ENCODE measurements at places on chromosomes 2 and 18.
A peak's percentile ranks its signal among the peaks of the same experiment; 100 is the strongest.

DNA sequence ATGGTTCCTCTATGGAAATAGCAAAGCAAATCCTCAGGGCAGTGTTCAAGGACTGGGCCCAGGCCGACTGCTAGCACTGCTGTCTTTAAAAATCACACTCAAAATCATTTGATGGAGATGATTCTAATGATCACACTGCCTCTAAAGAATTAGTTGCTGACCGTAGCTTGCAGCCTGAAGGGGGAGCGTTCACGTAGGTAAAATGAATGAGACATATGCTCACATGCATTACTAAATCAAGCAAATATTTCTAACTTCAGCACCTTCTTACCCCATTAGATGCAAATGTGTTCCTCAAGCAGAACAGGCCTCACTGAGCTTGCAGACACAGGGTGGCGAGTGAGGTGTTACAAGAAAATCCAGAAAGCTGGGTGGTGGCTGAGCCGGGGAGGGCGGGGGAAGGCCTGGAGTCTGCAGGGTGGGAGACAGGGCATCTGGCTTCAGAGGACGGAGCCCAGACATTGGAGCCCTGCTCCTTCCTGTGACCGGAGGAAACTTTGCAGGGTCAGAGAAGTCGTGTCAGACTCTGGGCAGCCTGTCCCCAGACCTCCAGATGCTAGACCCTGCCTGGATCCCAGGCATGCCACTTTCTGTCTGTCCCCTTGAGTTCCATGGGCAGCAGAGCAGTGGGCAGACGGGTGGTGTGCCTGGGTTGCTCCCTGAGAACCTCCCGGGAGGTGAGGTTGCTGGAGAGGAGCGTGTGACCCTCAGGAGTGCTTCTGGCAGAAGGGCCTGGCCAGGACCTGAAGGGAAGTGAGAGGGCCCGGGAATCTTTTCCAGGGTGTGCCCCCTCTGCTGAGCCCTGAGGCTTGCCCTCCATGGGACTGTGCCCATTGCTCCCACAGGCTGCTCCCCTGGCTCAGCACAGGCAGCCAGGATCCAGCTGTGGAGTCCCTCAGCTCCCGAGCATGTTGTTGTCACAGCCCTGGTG, 7.1 kb upstream of the NPPC start:
- no peak for DNase-seq

DNA sequence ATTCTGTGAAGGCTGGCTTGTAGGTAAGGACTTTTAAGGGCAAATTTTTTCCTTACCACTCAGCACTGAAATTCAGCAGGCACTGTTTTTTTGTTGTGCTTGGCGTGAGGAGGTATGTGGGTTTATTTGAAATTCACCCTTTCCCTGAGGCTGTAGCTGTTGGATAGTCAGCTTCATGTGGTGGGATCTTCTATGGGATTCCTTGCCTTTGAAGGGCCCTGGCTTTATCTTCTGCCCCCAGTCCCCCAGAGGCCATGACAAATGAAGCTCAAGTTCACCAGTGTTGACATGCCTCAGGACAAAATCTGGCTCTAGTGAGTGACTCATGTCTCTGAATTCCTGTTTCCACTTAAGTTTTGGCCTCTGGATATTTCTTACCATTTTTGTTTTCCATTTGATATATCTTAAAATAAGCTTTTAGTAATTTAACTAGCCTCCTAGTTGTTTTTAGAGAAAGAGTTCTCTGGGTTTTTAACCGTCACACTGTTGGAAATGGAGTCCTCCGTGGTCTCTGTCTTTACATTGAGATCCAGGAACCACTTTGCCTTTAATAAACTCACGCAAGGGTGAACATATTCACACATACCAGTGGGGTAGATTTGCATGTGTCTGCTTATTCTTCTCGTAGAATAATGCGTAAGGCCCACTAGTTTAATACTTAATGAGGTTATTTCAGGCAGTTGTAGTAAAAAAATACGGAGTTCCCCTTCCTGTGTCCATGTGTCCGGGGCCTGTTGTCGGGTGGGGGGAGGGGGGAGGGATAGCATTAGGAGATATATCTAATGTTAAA, 211.1 kb upstream of the FAM98A start:
- no peak for DNase-seq

DNA sequence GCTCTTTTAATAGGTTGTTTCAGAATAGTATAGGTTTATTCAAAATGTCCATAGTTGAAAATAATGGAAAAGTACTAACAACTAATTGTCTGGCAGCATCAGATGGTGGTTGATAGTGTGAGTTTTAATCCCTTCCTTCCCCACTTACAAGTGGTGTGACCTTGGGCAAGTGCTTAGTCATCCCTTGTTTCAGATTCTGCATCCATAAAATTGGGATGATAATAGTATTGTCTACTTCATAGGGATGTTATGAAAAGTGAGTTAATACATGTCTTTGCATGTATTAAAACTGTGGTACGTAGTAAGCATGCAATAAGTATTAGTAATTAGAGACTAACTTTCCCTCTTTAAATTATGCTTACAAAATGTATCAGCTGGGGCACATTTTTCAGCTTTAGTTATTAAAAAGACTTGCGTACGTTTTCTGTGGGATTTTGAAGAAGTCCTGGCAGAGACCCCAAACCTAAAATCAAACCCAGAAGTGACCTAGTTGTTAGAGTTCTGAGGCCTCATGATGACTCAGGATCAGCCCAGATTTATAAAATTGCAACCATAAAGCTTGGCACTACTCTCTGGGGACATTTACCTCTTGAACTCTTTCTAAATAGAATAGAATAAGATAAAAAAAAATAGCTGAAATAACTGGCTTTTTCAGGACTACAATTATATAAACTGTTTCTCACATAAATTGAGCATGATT, 8.6 kb downstream of the ITGA4 start:
- no peak for DNase-seq

DNA sequence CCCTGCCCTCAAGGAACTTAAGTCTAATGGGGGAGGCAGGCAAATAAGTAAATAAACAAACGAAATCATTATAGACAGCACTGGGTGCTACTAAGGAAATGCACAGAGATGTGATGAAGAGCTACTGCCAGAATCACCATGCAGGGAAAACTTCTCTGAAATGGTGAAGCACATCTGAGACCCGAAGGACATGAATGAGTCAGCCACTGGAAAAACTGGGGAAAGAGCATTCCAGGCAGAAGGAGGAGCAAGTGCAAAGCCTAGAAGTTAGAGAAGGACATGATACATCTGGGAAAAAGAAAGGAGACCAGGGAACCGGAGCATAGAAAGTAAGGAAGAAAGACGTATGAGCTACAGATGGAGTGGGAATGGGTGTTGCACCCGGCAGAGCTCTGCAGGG, 56.8 kb downstream of the TGFA start:
- DNase-seq = no peak

DNA sequence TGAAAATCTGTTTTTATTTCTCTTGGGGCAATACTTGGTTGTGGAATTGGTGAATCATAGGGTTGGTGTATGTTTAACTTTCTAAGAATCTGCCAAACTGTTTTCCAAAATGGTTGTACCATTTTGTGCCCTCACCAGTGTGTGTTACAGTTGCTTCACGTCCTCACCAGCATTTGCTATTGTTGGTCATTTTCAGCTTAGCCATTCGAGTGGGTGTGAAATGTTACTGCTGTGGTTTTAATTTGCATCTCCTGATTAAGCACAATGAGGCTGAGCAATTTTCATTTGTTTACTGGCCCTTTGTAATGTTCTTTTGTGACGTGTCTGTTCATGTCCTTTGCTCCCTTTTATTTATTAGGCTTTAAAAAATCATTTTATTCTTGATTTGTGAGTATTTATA, 49.7 kb downstream of the FOSL2 start:
- no peak for DNase-seq

DNA sequence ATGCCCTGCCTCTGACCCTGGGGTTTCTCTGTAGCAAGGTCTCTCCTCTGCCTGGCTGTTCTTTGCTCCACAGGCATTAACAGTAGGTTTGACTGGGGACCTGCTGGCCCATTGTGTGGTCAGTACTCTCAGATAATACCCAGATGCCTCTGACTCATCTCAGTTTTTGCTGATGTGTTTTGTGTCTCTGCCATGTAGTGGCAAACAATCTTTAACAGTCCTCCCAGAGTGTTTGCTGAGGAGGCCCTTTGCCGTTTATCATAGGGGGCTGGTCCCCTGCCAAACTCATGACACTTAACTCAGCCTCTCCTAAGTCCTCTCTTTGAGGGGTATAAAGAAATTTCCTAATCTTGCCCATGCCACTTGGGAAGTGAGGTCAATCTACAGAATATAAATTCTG, 793.7 kb upstream of the FANCL start:
- no peak for DNase-seq

GRCh38 chr2:121666042-121666441, 16.8 kb upstream of the CLASP1 start:
- no peak for DNase-seq

DNA sequence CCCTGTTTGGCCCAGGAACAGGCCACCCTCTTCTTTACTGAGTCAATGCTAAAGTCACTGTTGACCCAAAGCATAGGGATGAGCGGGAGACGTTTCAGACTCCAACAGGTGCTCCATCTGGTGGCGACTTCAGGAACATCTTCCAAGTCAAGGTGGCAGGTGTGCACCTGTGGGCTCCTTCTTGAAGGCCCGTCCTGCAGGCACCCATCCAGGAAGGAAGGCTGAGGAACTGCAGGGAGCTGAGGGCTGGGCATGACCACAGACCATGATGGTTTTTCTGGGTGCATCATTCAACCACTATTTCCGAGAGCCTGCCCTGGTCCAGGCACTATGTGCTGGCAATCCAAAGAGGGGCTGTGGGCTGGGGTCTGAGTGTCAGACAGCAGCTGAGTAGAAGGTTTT, 142.8 kb downstream of the NDUFA10 start:
- peak; percentile 15 for DNase-seq

DNA sequence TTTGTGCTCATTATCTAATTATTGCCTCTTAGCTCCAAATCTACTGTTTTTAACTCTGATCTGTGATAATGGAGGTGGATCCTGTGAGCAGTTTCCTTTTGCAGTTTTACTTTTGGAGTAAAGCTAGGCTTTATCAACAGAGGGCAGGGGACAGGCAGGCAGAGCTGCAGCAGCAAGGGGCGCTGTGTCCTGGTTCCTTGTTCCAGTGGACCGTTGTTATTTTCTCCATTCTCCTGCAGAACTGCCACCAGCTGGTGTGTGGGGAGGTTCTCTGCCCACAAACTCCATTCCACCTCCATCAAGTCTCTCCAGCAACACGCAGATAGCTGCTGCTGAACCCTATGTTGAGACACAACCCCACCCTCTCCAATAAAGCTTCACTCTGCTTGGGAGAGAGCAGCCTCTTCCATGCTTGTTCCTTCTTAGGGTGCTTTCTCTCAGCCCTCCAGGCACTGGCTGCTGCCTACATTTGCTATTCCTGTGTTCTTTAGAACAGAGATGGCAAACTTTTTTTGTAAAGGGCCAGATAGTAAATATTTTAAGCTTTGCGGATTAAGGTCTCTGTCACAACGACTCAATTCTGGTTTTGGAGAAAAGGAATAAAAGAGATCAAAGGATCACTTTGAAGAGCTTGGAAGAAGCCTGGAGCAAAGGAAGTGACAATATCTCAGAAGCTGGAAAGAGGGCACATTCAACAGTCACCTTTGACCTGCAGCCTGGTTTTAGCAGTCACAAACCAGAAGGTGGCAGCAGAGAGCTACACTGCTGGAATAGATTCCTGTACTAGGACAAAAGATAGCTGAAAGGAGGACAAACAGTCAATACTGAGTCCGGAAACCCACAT, 208.8 kb downstream of the CCDC178 start:
- DNase-seq = no peak

GRCh38 chr2:195513119-195513518, 143.9 kb upstream of the SLC39A10 start:
- no peak for DNase-seq

- no peak for DNase-seq
Observed at GRCh38 chr2:221267773-221268425, 304.2 kb downstream of the EPHA4 start.

DNA sequence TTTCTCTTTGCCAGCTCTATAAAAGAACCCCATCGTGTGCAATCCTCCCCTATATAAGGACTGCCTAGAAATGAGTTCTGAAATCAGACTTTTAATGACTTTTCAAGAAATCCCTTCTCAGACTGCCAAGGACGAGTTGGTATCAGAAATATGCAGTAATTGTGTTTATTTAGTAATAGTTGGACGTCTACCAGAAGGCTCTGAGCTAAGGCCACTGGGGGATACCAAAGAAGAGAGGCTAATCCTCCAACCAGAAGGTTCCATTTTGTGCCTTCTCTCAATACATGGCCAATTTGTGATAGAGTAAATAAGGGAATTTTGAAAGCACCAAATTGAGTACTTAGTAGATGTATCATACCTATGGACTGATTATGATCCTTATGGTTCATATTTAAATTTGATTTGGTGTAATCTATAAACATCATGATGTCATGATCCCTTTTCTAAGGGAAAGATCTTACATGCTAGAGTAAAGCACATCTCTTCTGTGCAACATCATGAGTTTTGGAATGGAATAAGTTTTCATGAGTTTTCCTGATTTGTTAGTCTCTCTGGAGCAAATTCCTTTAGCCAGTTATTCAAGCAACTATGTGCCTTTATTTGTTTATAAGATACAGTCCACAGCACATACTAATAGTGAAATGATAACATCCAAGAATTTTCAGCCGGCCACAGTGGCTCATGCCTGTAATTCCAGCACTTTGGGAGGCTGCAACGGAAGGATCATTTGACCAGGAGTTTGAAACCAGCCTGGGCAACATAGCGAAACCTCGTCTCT, 82.2 kb upstream of the LTBP1 start:
- DNase-seq = no peak

DNA sequence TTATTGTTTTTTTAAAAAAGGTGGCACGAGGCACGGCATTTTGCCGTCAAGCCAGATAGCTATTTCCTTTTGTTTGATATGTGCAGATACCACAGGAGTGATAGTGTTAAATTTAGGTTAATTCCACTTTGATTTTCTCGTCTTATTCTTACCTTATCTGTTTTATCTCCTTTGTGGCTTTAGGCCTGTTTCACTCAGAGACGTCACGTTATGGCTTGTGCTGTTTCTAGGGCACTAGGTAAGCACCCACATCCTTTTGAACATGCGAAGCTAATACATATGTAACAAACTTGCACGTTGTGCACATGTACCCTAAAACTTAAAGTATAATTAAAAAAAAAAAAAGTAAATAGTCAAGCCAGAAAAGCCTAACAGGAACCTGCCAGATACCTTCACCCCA, 57.8 kb downstream of the C18orf63 start:
- no peak for DNase-seq

- DNase-seq = peak; percentile 6
Observed at GRCh38 chr18:54946149-54946581, 13.1 kb downstream of the CCDC68 start.

DNA sequence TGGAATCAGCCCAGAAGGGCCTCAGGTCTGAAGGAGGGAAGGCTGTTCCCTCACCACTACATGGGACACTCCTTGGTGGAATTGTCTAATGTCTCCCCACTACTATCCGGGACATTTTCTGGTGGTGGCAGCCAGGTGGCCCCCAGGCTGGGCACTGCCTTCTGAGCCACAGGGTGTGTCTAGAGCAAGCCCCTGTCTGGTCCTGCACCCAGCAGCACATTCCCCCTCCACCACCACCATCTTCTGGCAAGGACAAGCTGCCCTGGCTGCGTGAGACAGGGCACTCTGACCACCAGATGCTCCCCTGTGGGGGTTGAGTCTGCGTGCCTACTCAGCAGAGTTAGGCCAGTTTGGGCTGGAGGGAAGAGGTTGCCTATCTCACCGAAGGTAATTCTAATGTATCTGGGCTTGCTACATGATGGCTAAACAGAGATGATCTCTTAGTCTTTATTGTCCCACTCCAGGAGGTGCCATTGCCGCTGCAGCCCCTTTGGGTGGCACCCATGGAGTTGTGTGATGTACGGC, 106.3 kb downstream of the PLB1 start:
- no peak for DNase-seq

- DNase-seq = no peak
Observed at GRCh38 chr2:4914551-4914950, 777.6 kb upstream of the SOX11 start.

- no peak for DNase-seq
Observed at GRCh38 chr2:212712466-212712865, 173.9 kb upstream of the ERBB4 start.
